ENCODE measurements at places on chromosomes 2 and 18.
A peak's percentile ranks its signal among the peaks of the same experiment; 100 is the strongest.

- no peak for DNase-seq
Observed at GRCh38 chr18:69898241-69898861, 49.3 kb downstream of the CD226 start.

DNA sequence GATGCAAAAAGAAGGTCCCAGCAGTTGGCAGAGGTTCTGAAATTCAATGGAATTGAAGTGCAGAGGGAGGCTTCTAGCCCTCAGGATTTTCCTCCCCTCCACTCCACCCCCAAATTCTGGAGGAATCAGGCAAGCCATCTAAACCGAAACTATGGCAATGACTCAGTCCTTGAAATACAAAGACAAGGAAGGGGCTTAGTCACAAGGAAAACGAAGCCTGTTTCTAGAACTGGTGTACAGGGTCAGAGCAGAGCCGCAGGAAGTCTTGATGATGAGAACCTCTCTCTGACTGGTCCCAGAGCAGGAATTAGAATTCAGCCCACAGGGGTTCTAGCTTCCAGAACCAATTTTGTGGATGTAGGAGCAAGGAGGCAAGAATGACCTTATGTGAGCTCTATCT is 111.7 kb upstream of the SCN1A start:
- no peak for DNase-seq

- DNase-seq, result peak; percentile 40
Observed at GRCh38 chr18:49768051-49768391, 45.3 kb downstream of the ACAA2 start.

DNA sequence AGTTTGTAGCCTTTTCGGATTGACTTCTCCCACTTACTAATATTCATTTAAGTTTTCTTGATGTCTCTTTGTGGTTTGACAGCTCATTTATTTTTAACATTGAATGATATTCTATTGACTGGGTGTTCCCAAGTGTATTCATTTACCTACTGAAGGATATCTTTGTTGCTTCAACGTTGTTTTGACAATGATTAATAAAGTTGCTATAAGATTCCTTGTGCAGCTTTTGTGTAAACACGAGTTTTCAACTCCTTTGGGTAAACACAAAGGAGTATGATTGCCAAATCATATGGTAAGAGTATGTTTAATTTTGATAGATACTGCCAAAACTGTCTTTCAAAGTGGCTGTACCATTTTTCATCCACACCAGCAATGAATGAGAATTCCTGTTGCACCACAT is 1200.9 kb downstream of the DSC3 start:
- DNase-seq, result no peak

DNA sequence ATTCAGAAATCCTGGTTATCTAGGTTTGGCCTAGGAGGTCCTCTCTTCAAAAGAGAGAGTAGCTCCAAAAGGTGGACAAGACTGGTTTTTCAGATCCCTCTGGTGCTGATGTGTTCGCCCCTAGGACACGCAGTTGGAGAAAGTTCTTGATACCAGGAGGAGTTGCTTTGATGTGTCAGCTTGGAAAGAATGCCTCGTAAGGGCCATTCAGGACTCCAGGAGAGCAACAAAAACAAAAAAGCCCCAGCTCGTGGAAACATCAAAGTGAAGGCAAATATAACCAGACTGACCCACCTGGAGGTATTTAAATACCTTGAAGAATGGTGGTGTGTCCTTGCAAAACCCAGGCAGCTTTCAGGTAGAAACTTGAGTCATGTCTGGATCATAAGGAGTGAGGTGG is 12.5 kb upstream of the LBH start:
- no peak for DNase-seq

GRCh38 chr2:40348665-40349064 is 103.2 kb downstream of the SLC8A1 start:
- no peak for DNase-seq

DNA sequence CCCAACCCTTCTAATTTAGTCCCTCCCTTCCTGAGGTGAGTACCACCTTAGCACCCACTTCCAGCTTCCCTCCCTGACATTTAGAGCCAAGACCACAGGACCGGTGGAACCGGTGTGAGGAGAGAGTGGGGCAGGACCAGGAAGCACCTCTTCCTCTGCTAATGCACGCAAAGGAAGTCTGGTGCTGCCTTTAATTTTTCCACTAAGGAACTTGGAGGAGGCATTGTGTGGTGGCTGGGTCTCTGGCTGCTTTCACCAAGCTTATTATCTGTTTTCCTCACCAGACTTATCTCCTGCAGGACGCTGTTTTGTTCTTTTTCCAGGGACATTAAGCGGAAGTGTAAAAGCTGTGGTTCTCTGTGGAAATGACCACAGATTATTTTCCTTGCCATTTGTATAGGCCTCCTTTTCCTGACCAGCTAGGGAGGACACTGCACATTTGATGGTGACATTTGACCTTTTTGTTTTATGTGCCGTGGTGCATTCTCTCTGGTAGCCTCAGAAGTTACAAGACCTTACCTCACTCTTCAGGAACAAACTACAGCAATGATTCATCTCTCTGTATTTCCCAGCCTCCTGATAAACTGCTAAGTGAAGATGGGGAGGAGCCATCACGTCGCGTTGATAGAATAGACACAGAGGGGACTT is 39.8 kb upstream of the SPTBN1 start:
- DNase-seq, result no peak

- DNase-seq, result no peak
Observed at GRCh38 chr2:225993430-225993829, 593.9 kb downstream of the NYAP2 start.

DNA sequence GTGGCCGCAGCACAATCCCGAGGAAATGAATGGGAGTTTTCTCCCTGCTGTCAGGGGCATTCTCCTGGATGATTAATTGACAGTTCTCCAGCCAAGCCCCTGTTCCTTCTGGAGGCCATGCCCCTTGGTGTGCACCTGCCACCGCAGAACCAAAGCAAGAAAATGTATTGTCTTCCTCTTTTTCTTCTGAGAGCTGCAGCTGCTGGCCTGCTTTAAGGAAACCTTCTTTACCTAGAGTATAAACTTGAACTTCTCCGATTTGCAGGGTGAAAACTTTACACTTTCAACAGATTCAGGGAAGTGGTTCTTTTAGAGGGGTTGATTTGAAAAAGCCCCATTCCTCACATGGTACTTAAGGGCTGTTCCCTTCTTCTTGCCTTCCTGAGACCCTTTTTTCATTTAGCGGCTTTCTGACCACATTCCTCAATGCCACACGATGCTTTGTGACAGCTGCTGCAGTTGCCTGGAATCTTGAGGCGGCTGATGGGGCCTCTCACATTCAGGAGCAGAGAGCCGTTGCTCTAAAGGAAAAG is 402.8 kb downstream of the TXNL1 start:
- DNase-seq, result no peak

- no peak for DNase-seq
Observed at GRCh38 chr18:58784601-58785137, 80.0 kb upstream of the ZNF532 start.

Measured in NCI-H2171 treated with DMSO at 0.1 percent for 48 hours (cell line).